Stimulated activated CD4-positive, alpha-beta T cell treated with anti-CD3 and anti-CD28 coated beads, Interleukin-15, amount 100 ng/mL, for 48 hours (primary cell): ENCODE measurements at places on chromosomes 12 and 14.

DNA sequence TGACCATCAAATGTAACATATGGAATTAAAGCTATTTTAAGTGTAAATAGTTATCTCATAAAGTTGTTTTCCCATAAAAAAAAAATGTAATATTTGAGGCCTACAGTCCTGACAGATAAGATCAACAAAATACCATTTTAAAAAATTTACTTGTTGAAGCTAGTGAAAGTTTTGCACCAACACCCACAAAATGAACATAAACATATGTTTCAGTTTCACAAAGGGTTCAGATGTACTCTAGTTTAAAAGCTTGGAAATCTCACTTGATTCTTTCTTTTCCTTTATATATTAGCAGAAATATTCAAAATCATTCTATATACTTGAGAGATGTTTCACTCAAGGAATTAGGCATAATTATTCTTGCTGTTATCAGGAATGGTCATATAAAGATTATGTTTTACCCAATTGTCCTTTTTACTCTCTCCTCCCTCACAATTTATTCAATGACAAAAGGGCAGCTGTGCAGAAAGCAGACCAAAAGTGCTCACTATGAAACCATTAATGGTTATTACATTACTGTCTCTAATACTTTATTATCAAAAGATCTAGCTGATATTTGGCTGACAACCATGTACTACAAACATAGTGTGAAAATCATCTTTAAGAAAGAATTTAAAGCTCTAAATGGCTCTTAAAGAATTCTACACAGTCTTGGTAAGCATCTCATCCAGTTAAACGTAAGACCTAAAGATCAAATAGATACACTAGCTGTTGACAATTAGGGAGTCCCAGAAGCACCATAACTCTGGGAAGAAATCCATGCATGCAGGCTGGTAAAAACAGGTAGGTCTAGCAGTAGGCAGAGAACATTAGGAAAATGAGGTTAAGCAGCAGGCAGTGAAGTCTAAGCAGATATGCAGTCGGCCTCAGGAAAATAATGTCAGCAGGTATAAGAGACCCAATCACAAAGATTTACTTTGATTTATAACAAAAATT is 28.8 kb downstream of the KIF21A start:
- DNase-seq: no peak

- no peak for DNase-seq
Measured at GRCh38 chr14:26855077-26855753, 257.4 kb upstream of the NOVA1 start.

GRCh38 chr12:52362118-52362726 is 5.1 kb downstream of the KRT85 start:
- DNase-seq: no peak

GRCh38 chr12:44459569-44459968 is 416.5 kb downstream of the NELL2 start:
- no peak for DNase-seq

DNA sequence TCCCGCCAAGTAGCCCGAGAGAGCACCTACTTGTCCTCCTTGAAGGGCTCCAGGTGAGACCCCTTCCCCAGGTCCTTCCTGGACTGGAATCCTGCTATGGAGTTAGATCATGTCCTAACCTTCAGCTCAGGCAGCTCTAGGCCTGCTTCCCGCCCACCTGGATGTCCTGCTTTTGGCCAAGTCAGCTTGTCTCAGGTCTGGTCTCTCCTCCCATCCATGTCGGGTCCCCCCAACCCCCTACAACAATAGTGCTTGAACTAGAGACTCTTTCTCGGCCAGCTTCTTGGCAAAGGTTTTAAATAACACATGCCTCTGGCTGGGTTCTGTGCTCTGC is 3.6 kb downstream of the NAB2 start:
- no peak for DNase-seq

- no peak for DNase-seq
Measured at GRCh38 chr12:128994856-128995255, 141.6 kb downstream of the GLT1D1 start.

GRCh38 chr12:99388671-99389195 is 258.8 kb upstream of the GARIN6 start:
- no peak for DNase-seq

DNA sequence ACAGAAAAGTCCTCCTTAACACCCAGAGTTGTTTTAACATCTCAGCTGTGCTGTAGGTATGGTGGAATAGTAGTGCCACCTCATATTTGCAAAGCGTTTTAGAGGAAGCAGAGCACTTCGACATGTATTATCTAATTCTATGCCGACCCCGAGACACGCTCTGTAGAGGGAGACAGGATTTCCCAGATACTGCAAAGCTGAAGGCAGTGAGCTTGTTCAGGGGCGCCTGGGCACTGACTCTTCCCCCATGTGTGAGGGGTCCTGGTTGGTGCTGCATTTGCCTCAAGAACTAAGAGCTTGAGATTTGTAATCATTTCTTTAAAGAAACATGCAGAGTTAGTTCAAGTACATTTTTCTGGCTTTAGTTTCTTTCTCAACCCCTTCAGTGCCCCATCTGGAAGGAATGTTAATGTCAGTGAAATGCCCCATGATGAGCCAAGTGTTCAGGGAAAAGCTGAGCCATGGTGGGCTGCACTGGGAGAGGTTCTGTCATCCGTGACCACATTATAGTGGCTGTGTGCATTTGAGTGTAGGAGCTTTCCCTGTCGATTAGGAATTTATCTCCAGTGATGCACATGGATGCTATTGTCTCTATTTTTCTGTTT is 66.3 kb downstream of the MBIP start:
- no peak for DNase-seq

- DNase-seq: no peak
Measured at GRCh38 chr12:5458229-5459050, 26.5 kb downstream of the NTF3 start.

DNA sequence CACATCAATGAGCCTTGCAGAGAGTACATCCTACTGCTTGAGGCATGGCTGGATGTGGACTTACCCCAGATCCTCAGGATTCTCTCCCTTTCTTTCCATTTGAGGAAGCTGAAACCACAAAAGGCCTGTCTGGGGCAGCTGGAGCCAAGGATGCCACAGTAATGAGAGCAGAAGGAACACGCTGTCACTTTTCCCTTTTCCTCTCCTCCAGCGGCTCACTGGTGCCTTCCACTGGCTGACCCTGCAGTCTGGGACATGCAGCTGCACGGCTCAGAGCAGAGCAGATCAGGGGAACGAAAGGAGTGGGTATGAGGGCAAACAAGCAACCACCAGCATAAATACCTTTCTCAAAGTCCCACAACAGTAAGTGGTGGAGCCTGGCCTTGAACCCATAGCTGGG is 78.2 kb downstream of the GAS2L3 start:
- no peak for DNase-seq

GRCh38 chr12:16520328-16520727 is 85.6 kb downstream of the LMO3 start:
- DNase-seq: no peak

GRCh38 chr14:90040411-90040810 is 21.4 kb upstream of the KCNK13 start:
- no peak for DNase-seq

GRCh38 chr12:1688086-1688710 is 2.7 kb upstream of the ADIPOR2 start:
- DNase-seq: no peak

DNA sequence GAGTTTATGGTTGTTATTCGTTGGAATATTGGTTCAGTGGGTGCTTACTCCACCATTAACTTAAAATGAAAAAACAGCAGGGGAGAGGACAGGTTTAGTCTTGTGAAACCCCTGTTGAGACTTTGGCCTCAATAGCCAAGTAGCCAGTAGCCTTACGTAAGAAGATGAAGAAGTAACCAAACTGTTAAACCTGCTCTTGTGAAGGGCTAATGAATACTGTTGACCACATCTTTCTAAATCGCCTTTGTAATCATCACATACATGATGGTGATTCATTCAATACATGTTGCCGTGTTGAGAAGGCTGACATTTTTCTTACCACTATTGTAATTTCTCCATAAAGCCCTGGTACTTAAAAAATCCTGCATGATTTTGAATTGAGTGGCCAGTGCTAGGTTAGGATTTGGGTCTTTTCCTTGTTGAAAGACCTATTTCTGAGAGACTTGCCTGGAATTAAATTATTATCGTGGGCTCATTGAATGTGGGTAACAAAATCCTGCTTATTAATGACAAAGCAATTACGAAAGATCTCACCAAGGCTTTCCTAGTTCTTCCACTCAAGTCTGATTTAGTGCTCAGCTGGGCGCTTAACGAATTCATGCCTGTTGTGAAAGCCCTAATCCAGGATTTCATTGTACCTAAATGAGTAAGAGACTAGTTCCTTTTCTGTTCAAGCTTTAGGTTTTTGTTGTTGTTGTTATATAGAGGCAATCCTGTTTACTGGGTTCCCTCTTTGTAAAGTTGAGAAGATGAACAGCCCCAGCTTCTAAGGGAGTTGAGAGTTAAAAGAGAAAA is 333.1 kb downstream of the FUT8 start:
- no peak for DNase-seq

DNA sequence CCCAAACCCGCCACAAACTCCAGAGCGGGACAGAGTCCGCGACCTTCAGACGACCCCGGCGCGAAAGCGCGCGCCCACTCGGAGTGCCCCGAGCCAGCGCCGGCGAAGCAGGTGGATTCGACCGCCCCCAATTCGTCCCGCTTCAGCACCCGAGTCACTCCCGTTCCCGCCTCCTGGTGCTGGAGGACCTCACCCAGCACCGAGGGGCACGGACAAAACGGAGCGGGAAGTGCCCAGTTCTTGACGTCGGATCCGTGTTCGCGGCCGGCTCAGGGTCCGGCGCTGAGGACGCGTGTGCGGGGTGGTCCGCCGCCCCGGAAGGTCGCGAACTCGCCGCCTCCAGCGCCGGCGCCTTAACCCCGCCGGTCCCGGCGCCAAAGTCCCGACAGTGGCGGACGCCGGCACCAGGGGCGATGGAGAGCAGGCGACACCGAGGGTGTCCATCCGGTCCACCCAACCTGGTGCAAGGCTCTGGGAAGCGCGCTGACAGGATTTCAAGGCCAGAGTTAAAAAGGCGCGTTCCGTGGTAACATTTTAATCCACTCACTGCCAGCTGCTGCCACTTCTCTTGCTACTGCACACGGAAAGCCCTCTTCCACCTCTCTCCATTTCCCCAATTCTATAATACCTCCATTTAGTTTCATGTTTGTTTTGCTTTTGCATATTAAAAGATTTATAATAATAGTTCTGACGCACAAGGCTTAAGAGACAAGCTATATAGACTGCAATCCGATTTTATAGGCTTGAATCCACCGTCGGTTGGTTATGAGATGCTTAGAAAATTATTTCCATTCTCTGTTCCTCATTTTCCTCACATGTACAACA is 240.0 kb upstream of the CPNE8 start:
- peak; percentile 26 for DNase-seq

- no peak for DNase-seq
Measured at GRCh38 chr14:32883188-32883587, 55.5 kb upstream of the NPAS3 start.

GRCh38 chr14:64947710-64948611 is 5.4 kb upstream of the GPX2 start:
- DNase-seq: no peak

GRCh38 chr12:4763549-4763948 is 43.3 kb downstream of the GALNT8 start:
- no peak for DNase-seq

GRCh38 chr14:85079842-85080730 is 449.9 kb upstream of the FLRT2 start:
- no peak for DNase-seq

- no peak for DNase-seq
Measured at GRCh38 chr12:30980955-30981662, 54.6 kb downstream of the TSPAN11 start.

- DNase-seq: no peak
Measured at GRCh38 chr12:84841591-84841990, 71.0 kb downstream of the SLC6A15 start.

GRCh38 chr12:51351913-51352532 is 5.5 kb upstream of the CELA1 start:
- DNase-seq: no peak

DNA sequence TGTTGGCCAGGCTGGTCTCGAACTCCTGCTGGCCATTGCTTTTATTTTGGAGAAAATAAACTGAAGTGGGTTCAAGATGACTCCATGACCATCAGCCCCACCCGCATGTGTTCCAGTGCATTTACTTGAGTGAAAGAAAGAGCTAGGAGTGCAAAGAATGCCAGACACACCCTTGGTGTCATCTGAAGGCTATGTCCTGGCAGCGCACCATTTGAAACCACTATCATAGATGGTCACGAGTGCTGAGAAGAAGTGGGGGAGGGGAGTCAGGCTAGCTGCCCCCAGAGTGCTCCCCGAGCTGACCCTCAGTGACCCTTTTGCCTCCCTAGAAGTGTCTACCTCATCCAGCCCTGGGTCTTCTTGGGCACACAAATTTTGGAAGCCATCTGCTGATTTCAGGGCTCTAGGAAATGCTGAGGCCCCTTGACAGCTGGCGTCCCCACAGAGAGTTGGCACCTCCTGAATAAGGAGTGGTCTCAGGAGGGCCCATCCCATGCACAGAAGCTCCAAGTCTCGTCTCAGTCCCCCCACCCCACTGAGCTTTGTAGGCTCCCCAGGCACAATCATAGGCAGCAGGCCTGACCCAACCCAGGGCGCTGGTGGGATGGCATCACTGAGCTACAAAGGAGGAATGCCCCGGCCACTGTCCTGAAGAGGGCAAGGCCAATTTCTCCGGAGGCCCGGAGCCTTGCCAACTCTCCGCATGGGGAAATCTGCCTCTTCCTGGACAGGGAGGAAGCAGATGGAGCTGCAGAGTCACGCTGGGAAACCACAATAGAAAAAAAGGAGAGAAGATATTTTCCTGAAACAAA is 28.0 kb downstream of the PXN start:
- no peak for DNase-seq

GRCh38 chr14:24162093-24162492 is 1.0 kb downstream of the IRF9 start:
- DNase-seq: no peak

GRCh38 chr12:108816652-108817335 is 40.6 kb downstream of the SSH1 start:
- DNase-seq: no peak

- no peak for DNase-seq
Measured at GRCh38 chr14:87698481-87698880, 294.5 kb downstream of the GALC start.

DNA sequence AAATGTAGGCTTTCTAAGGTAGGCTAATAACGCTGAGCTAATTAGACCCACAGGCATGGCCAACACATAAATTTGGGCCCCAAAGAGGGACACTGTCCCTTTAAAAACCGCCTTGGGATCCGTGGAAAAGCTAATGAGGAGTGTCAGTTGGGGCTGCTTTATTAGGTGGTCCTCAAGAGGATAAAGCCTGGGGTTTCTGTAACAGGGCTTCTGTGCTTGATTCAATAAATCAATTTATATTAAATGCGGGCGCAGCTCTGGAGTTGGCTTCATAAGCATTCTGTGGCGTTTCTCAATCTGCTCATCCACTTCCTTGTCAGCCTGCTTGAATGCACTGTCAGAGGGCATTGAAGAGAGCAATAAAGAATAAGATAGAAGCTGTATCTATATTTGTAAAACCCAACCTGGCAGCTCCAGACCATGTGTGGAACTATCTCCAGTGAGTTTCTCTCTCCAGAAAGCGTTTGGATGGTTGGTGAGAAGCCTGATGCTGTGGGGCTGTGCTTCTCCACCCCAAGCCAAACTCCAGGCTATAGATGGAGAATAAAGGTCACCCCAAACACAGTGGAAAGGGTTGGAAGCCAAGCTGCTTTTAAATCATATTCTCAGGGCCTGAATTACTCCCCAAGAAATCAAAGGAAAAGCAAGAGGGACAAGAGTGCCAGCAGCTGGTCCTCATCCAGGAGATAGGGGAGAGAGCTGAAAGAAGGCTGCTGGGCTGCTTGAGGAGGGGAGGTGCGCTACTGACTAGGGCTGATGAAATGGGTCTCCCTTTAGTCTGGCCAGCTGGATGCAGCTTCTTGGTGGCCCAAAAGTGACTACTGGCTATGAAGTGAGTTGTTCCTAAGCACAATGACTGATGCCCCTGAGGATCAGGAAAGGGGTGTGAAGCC is 222.0 kb downstream of the PPM1H start:
- DNase-seq: no peak
